Foreskin keratinocyte (primary cell): ENCODE measurements at places on chromosomes 3 and 15.

DNA sequence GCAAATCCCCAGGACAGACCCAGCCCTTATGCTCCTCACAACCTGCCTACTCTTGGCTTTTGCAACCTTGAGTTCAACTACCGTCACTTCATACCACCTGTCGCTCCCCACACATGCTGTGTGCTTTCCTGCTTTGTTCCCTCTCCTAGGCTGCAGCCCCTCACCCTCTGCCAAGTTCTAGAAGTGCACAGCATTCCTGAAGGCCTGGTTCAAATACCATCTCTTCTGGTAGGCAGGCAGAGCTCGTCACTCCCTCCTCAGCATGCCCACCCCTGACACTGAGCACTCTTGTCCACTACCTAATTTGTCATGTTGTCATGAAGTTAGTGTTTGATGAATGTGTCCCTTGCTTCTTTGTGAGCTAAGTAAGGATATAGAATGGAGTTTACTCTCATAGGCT, 129.6 kb downstream of the SEMA6D start:
- DNase-seq, result no peak

DNA sequence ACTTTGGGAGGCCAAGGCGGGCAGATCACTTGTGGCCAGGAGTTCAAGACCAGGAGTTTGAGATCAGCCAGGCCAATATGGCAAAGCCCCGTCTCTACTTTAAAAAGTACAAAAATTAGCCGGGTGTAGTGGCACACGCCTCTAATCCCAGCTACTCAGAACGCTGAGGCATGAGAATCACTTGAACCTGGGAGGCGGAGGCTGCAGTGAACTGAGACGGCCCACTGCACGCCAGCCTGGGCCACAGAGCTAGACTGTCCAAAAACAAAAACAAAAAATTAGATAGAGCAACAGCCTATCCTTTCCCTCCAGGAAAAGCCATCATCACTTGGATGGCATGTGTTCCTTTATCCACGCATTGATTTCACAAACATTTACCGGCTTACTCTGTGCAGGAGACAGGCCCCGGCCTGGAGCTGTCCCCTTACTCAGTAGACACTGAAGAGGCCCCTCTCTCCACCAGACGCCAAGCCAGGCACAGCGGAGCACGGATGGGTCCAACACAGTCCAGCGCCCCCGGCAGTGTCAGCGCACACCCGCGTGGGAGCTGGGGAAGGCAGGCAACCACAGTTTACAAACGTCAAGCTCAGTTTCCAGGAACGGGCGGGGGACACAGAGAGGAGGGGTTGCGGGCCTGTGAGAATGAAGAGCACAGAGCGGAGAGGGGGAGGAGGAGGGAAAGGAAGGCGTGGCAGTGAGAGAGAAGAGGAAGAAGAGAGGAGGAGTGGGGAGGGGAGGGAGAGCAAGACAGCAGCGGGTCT, 3.1 kb downstream of the GP5 start:
- DNase-seq, result no peak

- DNase-seq, result peak; percentile 79
These were observed 277.6 kb downstream of the LPP start for GRCh38 chr3:188431553-188431952.

- peak; percentile 9 for DNase-seq
These were observed 352.4 kb upstream of the ARHGEF26 start for GRCh38 chr3:153768561-153769469.

- no peak for DNase-seq
These were observed 243.8 kb upstream of the CHRM5 start for GRCh38 chr15:33724321-33725036.

DNA sequence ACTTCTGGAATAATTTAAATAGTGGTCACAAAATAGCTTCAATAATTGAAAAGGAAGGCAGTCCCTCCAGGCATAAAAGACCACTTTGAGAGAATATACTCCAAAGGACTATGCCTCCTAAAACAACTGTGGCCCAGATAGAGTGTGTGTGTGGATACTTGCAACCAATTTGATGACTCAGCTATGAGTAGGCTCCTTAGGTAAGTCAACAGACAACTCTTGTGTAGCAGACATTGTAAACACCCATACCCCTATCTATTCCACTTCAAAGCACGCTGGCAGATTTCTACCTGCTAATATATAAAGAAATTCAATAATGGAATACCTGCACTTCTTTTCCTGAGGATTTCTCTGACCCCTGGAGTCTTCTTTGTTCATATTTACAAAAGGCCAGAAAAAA, 254.5 kb downstream of the NEK10 start:
- peak; percentile 41 for DNase-seq
